Progenitor cell of endocrine pancreas (in vitro differentiated cells): ENCODE measurements at places on chromosomes 12 and 14.
A peak's percentile ranks its signal among the peaks of the same experiment; 100 is the strongest.

DNA sequence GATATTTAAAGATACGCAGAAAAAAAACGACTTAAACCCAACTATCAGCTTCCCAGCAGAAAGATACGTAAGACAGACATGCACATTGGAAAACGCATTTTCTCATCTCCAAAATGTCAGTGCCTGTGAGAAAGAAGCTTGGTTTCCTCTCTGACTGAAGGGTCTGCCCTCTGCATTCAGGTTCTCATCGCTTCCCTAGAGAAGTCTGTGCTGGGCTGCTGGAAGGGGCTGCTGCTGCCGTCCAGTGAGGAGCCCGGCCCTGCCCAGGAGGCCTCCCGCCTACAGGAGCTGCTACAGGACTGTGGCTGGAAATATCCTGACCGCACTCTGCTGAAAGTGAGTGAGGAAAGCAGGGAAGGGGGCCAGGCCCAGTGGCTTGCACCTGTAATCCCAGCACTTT is 4.7 kb upstream of the PFDN5 start:
- no peaks in the 10 kb centered on the region for H3K27me3 ChIP-seq
- H3K4me3 ChIP-seq, result no peak overlapping the region
- DNase-seq, result no peak
- peaks cover 6% of the 10 kb centered on the region for H3K36me3 ChIP-seq

DNA sequence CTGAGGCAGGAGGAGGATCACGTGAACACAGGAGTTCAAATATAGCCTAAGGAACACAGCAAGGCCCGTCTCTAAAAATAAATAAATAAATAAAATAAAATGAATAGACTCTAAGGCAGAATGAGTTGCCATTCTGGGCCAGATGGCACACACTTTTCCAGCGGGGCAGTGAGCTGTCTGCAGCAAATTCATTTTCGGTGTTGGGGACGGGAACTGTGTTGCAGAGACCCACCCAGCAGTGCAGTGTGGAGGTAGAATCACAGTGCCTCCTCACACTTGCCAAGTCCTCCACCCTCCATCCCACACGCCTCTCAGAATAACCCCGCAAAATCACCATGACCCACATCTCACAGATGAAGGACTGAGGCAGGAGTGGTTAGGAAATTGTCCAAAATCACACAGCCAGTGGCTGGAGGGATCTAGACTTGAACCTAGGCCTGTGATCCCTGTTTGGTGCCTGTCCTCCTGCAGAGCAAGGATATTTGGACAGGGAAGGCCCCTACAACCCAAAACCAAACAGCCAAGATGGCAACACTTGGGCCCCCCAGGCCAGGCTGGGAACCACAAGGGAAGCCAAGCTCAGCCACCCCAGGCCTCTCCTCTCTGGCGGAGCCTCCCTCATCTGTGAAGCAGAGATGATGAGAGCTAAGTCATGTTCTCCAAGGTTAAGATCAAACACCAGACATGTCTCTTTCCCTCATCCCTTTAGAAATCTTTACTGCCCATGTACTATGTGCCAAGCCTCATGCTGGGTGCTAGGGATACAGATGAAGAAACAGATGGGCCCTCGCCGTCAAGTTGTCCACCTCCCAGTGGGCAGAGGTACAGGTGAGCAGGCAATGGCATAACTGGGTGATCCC is 152.7 kb downstream of the DPF3 start:
- H3K4me3 ChIP-seq, result no peak overlapping the region
- H3K4me1 ChIP-seq, result no peaks in the 10 kb centered on the region
- H3K36me3 ChIP-seq, result no peaks in the 10 kb centered on the region
- DNase-seq, result no peak
- peaks cover 2% of the 10 kb centered on the region for H3K27me3 ChIP-seq

GRCh38 chr14:101331661-101332169 is 229.6 kb upstream of the DIO3 start:
- no peak overlapping the region for H3K4me3 ChIP-seq
- no peaks in the 10 kb centered on the region for H3K36me3 ChIP-seq
- H3K27ac ChIP-seq, result no peak overlapping the region
- H3K27me3 ChIP-seq, result peaks cover 32% of the 10 kb centered on the region
- no peak for DNase-seq

DNA sequence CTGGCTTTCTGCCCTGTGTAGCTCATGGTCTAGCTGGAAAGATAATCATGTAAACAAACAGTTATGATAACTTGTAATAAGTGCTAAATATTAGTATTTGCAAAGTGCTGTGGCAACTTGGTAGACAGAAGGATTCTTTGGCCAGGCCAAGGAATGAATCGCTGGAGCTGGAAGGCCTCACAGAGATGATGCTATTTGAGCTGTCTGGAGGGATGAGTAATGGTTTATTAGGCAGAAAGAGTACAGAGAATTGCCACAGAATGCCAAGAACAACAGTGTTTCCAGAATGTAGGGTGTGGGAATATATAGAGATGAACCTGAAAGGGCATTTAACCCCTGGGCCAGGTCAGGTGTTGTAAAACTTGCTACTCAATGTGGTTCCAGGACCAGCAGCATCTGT is 27.6 kb downstream of the OTX2 start:
- no peak overlapping the region for H3K27ac ChIP-seq
- no peaks in the 10 kb centered on the region for H3K4me1 ChIP-seq
- no peaks in the 10 kb centered on the region for H3K36me3 ChIP-seq
- H3K27me3 ChIP-seq, result peaks cover 26% of the 10 kb centered on the region
- DNase-seq, result no peak

DNA sequence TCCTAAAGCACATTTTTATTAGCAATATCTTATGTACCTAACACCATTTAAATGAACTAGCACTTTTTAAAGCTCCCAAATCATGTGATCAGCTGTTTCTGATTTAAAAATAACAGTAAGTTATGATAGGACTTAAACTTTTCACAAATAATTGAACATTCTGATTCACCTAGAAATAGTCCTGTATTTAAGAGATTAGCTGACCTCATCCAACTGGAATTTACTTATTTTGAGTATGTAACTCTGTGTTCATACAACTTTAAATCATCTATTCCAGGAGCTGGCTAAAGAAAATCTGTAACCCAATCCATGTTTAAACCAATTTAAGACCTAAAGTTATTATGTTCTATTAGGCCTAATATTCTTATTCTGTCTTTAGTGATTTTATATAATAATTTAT is 184.3 kb downstream of the CCDC91 start:
- no peak overlapping the region for H3K4me3 ChIP-seq
- H3K27me3 ChIP-seq, result no peaks in the 10 kb centered on the region
- no peak for DNase-seq
- H3K36me3 ChIP-seq, result peaks cover 48% of the 10 kb centered on the region

DNA sequence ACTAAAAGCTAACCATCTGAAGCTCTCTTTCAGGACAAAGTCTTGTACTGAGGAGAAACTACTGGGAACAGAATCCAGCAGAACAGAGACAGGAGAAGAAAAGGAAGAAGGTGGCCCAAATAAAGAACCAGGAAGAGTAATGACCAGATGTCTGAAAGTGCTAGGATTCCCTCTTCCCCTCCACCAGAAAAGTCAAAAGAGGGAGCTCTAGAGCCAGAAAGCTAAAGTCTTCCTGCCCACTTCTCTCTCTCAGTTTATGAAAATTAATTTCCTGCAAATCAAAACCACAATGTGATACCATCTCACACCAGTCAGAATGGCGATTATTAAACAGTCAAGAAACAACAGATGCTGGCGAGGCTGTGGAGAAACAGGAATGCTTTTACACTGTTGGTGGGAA is 47.2 kb downstream of the SPPL3 start:
- DNase-seq, result no peak

- no peaks in the 10 kb centered on the region for H3K27me3 ChIP-seq
- H3K4me1 ChIP-seq, result no peaks in the 10 kb centered on the region
- H3K36me3 ChIP-seq, result peaks cover 2% of the 10 kb centered on the region
Observed at GRCh38 chr14:105882626-105883025, 356.2 kb downstream of the TMEM121 start.

- H3K36me3 ChIP-seq, result peaks cover 14% of the 10 kb centered on the region
- no peak overlapping the region for H3K4me3 ChIP-seq
- no peak for DNase-seq
Observed at GRCh38 chr12:21476949-21477348, 24.5 kb downstream of the RECQL start.

DNA sequence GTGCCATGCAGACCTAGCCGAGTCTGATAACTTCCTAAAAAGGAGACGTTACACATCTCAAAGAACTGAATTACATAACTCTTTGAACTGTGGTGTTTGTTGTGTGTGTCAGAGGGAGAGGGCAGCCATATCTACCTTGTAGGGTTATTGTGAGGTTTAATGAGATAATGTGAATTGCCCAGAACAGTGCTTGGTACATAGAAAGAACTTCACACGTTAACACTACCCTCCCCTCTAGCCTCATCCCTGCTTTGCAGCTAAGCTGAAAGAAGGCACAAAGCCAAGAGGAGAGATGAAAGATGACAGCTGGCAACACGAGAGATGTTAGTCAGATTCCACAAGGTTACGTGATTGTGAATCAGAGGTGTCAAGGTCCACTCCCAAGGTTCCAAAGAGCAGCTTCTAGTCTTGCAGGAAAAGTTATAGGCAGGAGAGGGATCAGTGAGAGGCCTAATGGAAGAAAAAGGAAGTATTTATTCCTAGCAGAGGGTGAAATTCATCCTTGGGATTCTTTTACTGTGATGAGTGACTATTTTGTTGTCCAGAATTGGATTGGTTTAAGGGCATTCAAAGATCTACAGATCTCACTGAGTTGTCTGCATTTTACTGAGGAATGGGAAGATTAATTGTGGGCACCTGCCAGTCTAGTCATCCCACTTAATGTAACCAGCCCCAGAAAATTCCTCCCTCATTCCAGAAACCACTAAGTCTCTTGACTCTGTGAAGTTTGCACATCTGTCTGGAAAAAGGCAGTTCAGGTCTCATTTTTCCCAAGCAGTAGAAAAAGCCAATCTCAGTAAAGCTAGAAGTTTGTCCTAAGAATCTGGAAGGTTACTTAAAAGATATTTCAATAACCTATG is 25.9 kb upstream of the WNK1 start:
- peaks cover 3% of the 10 kb centered on the region for H3K4me1 ChIP-seq
- DNase-seq, result no peak
- no peak overlapping the region for H3K27ac ChIP-seq
- no peaks in the 10 kb centered on the region for H3K27me3 ChIP-seq
- no peak overlapping the region for H3K4me3 ChIP-seq

GRCh38 chr14:96096639-96097610 is 57.8 kb downstream of the C14orf132 start:
- no peaks in the 10 kb centered on the region for H3K36me3 ChIP-seq
- no peak for DNase-seq
- H3K4me1 ChIP-seq, result peaks cover 25% of the 10 kb centered on the region
- H3K4me3 ChIP-seq, result no peak overlapping the region
- peak overlapping the region; percentile 46 for H3K27ac ChIP-seq

DNA sequence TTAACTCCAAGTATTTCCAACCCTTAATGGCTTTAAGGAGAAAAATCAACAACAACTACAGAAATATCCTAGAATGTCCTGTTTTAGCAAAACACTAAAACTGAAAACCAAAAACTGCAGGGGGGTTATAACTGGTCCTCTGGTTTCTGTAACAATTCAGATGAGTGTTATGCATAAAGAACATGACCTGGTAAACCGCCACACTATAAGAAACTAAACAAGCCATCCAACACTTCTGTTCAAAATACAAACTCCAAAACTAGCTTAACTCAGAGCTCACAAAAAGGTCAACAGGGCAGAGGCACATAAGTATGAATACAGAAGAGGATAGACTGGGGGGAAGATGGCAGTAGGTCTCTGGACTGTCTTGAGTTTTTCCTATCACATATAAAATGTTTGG is 38.0 kb downstream of the HECTD4 start:
- no peak for DNase-seq
- no peaks in the 10 kb centered on the region for H3K27me3 ChIP-seq
- no peak overlapping the region for H3K4me3 ChIP-seq
- no peaks in the 10 kb centered on the region for H3K36me3 ChIP-seq
- peaks cover 11% of the 10 kb centered on the region for H3K4me1 ChIP-seq
- H3K27ac ChIP-seq, result no peak overlapping the region

GRCh38 chr12:106118-106591 is 39.6 kb downstream of the IQSEC3 start:
- no peak overlapping the region for H3K4me3 ChIP-seq
- peaks cover 9% of the 10 kb centered on the region for H3K4me1 ChIP-seq
- H3K27ac ChIP-seq, result no peak overlapping the region
- no peaks in the 10 kb centered on the region for H3K36me3 ChIP-seq
- DNase-seq, result no peak

GRCh38 chr12:64222009-64222765 is at the start of gene KICS2:
Gene KICS2 (minus strand): TSS chr12:64222296. CDS start chr12:64222237, 59 bp downstream.
- H3K27ac ChIP-seq, result peak within 1 kb of the TSS; percentile 97
- no peaks in the 10 kb centered on the region for H3K27me3 ChIP-seq
- peaks cover 24% of the 10 kb centered on the region for H3K4me1 ChIP-seq
- DNase-seq, result peak; percentile 78

- H3K27ac ChIP-seq, result no peak overlapping the region
- no peak for DNase-seq
- no peaks in the 10 kb centered on the region for H3K36me3 ChIP-seq
- H3K27me3 ChIP-seq, result no peaks in the 10 kb centered on the region
Observed at GRCh38 chr12:114265036-114265435, 140.9 kb downstream of the TBX5 start.
